Neural progenitor cell (in vitro differentiated cells): ENCODE measurements at places on chromosomes 7 and 10. TPM values are rescaled to one million over a fixed set of nuclear protein-coding genes. Genes with fewer than 3 reads are reported as not detected.

- no peak for DNase-seq
Measured at GRCh38 chr7:87154166-87154565, 1.9 kb downstream of the DMTF1 start.

DNA sequence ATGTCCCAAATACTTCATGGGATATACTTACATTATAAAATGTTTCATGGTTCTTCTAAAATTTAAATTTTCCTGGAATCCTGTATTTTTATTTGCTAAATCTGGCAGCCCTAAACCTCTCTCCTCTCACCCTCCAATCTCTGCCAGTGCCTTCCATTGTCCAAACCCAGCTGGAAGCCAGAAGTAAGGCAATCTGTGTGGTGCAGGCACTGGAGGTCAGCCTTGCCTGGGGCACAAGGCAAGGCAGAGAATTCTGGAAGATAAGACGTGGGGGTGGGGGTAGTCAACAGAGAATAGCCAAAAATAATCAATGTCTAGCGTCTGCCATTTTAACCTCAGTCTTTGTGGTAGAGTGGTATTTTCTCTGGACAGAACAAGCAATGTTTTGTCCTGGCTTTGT lies 381.7 kb downstream of the GPAM start:
- peak; percentile 52 for DNase-seq

GRCh38 chr7:1853431-1853985 lies 183.4 kb downstream of the ELFN1 start:
- peak; percentile 2 for DNase-seq

DNA sequence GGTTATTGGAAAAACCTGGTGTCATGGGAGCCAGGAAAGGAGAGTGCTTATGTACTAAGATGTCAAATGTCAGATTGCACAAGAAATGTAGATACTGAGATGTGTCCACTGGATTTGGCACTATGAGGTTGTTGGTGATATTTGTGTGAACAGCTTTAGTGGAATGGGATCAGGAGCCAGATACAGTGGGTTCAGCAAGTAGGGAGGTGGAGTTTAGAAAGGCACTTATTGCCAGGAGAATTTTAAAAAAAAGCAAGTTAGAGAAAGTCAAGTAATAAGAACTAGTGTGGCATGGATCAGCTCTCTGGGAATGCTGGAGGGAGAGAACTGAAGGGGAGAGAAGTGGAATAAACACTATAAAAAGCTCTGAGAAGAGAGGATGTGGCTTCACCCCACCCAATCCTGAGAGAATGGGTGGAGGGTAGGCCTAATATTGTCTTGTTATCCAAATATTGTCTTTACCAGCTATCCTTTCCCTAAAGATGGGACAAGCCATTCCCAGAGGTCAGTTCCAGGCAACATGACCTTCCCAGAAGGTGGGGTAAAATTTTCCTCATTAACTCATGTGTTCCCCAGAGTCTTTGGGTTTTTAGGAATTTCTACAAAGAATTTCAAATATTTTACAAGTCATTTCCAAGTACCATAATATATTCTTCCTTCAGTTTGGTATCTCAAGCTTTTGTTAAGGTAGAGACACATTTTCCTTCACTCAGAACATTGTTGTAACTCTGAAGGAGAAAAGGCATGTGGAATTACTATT lies 42.3 kb downstream of the ENTPD1 start:
- no peak for DNase-seq

MNX1 gene
- total RNA-seq = not detected in 2 replicates
